ENCODE measurements at places on chromosomes 7 and 10.

GRCh38 chr10:14822879-14823755 is 14.7 kb downstream of the CDNF start:
- peak; percentile 26 for DNase-seq

DNA sequence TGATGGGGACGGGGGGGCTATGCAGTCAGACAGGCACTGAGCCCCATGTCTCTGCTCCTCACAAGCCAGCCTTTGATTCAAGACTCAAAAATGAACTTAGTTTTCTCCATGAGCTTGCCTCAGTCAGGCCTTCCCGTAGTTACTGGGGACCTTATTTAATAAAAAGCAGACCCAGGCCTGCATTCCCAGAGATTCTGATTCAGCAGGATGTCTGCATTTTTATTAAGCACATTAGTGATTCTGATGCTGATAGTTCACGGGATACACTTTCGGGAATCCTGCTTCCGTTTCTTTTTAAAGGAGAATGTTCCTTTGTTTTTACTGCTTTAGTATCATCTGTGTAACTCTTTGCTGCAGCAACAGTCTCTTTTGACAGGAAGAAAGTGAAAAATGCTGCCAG is 28.3 kb upstream of the PLPP4 start:
- no peak for DNase-seq

DNA sequence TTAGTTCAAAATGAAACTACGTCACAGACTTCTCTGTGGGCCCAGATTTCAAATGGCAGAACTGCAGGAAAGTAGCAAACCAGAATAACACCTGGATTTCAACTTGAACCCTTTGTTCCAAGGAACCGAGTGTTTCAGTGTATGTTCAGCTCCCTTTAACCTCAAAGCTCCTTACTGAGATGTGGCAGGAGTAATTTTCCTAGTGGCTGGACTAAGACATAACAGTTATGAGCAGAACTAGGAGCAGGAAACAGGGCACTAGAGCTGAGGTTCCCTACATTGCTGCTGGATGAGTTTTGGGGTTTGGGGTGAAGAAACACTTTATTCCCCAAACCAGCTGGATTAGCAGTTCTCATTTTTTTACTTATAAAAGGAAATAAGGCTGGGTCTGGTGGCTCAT is 50.1 kb downstream of the NSUN6 start:
- no peak for DNase-seq

GRCh38 chr7:104873401-104873800 is 140.6 kb upstream of the KMT2E start:
- DNase-seq, result no peak

GRCh38 chr10:117248750-117249465 is 8.0 kb downstream of the SLC18A2 start:
- DNase-seq, result no peak

DNA sequence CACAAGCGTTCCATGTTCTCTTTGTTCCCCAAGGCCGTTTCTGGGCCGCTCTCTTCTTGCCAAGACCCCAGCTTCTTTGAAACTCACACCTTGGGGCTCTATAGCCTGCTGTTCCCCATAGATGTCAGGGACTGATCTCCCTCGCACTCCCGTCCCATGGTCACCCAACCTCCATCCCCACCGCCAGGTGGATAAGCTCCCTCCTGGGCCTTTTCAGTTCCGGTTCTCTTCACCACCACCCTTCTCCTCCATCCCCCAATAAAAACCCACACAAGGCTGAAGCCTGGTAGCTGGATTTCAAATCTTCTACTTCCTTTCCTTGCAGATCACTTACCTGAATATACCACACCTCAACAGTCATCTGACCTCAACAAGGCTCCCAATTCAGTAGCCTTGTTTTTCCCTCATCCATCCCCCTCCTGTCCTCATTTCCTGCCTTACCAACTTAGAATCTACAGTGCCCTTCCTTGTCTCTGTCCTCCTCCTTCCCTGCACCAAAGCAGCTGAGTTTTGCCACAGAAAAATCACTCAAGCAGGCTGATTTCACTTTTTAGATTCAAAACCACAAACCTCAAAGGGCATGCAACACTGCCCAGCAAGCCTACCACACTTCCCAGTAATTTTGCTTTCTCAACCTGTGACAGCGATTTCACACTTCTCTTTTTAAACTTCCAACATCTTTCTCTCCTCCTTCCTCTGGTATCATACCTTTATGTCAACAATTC is 7.7 kb downstream of the SLC37A3 start:
- no peak for DNase-seq

DNA sequence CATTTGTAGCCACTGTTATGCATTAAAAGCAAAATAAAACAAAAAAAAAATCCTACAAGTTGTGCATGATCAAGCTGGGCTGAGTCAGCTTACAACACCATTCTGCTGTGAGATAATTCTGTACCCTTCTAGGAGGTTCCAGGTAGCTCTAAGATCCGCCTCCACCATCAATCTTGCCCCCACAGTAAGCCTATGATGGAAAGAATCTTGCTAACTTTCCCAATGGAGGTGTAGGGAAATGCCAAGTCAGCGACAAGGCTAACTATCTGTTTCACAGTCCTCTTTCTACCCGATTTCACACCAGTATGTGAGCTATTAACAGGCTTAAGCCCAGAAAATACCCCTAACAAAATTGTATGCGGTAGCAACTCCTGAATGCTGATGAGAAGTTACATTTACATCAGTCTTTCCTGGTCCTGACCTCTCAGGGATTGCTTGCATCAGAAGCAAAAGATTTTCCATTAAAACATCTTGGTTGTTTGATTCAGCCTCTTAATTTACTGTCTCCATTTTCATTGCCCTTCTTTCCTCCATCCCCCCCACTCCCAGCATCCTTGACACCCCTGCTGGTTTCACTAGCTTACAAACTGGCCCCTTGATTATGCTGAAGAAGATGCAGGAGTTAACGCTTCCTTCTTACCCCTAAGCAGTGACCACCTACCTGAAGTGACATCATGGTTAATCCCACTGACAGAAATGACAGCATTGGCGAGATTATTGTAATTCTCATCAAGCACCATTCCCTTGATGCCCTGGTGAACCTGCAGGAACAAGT is 27.8 kb downstream of the CPN1 start:
- DNase-seq, result no peak
